NCI-H2029 treated with DMSO at 0.1 percent for 48 hours (cell line): ENCODE measurements at places on chromosomes 1 and 21.

DNA sequence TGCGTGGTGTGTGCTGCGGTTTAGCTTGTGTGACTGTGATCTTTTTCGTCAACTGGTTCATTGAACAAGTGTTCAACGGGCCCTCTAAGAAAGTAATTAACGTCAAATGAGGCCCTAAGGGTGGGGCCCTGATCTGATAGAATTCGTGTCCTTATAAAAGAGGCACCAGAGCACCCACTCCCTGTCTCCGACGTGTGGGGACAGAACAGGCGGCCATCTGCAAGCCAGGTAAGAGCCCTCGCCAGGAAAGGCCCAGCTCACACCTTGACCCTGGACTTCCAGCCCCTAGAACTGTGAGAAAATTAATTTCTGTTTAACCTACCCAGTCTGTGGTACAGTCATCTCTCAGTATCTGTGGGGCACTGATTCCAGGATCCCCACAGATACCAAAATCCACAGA lies 20.4 kb upstream of the SAMD11 start:
- DNase-seq: no peak

- DNase-seq: no peak
Observed at GRCh38 chr1:20174937-20175666, 10.8 kb upstream of the UBXN10 start.

DNA sequence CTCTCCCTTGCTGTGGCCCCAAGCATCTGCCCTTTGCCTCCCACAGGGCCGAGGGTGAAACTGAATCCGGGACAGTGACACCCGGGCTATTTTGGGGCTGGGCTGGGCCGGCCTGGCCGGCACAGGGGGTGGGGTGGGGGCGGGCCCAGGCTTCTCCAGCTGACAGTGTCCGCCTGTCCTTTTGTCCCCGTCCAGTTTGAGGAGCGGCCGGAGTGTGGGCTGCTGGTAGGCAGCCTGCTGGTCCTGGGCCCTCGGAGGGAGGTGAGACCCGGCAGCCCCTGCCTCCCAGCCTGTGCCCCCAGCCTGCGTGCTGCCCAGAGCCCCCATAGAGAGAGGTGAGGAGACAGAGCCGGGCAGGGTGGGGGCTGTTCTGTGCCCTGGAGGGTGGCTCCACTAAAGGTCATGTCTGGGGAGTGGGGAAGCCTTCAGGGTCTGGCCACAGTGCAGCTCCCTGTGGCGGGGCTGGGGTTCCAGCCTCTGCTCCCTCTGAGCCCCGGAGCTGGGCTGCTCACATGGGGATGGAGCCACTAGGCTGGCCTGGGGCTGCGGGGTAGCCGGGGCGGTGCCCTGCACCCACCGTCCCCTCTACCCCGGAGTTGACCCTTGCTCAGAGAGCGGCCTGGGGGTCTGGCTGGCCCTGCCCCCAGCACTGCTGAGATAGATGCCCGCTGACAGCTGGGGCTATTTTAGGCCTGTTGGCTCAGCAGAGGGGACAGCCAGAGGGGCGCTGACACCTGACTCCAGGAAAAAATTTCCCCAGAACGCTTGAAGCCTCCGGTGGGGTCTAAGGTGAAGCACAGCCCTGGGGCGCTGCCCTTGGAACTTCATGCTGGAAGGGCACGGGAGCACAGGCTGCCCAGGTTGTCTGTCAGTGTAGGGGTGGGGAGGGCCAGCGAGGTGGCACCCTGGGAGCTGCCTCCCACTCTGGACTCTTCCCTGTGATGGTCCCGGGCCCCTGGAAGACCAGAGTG lies at the start of gene OBSCN:
OBSCN (plus strand) TSS at position 194 of the 971 bp plus-strand sequence. CDS start 3,740 bp downstream, outside the sequence.
- DNase-seq: no peak

DNA sequence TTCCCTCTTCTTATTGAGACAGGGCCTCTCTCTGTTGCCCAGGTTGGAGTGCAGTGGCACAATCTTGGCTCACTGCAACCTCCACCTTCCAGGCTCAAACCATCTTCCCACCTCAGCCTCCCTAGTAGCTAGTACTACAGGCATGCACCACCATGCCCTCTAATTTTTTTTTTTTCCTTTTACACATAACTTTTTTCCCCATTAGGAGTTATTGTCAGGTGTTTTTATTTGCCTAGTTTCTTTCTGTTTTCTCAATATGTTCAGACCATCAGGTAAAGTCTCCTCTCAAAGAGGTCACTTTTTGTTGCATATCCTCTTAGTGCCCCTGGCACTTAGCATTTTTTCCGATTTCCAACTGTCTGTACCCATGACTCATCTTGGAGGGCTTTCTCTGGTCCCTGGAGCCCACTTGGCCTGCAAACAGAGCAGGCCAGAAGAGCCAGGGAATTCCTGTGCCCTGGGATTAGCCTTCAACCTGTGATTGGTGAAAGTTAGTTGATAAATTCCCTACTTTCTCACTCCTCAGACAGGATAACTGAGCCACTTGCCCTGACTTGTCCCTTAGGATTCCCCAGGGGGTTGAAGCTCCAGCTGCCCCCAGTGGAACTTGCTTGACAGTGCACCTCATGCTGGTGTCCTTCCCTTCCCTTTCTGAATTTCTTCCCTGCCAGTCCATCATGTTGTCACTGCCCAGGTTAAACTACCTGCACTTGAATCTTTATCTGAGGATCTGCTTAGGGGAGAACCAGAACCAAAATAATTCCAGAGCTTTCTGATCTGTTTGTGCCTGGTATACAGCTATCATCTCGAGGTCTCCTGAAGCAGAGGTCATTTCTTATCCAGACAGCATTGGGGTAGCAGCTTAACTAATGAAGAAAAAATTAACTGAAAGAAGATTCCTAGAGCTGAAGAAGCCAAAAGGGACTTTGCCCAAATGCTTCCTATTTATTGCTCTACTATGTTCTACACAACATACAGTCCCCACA lies 2.4 kb downstream of the NTPCR start:
- DNase-seq: no peak

DNA sequence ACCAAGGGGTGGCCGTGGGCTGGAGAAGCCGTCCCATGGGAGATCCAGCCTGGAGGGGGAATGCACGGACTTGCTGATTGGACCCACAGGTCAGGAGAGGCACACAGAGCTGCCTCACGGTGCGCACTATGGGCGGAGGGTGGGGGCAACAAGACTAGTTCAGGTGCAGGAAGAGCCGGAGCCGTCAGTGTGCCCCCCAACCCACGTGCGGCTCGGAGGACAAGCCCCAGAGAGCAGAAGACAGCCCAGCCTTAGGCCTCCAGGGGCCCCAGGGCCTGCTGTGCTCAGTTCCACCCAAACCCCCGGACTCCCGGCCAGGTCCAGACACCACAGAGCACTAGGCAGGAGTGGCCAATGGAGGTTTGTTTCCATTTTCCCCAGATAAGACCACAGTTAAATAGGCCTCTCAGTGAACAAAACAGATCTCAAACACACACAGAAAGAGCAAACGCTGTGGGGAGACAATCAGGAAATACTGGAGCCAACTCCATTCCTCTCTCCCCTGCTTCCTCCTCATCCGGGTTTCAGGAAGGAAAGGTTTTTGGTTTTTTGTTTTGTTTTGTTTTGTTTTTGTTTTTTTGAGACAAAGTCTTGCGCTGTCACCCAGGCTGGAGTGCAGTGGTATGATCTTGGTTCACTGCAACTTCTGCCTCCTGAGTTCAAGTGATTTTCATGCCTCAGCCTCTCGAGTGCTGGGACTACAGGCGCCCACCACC lies 84.2 kb downstream of the ADSS2 start:
- no peak for DNase-seq

DNA sequence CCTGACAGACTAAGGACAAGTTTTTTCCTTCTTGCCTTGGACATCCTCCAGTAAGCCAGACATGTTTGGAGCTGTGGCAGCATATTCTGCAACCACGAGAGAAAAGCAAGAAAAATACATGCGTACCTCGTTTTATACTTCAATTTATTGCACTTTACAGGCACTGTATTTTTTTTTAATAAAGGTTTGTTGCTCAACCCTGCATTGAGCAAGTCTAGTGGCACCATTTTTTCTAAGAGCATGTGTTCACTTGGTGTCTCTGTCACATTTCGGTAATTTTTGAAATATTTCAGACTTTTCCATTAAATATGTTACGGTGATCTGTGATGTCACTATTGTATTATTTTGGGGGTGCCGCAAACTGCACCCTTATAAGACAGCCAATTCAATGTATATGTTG lies 2.1 kb upstream of the SSX2IP start:
- no peak for DNase-seq

GRCh38 chr1:59329412-59330053 lies 32.6 kb downstream of the FGGY start:
- DNase-seq: no peak

DNA sequence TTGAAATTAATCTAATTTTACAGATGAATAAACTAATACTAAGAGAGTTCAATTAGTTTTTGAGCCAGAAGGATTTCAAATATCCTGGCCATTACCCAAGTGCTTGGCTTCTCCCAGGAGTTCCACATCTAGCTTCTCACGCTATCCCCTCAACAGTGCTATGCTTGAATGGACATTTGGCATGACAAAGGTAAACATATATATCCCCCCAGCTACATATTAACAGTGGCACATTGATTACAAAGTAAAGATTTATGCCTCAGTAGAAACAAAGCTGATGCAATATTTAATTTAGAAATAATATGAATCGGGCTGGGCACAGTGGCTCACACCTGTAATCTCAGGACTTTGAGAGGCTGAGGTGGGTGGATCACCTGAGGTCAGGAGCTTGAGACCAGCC lies 434.6 kb upstream of the PRMT6 start:
- no peak for DNase-seq

GRCh38 chr1:170156594-170156993 lies 10.8 kb downstream of the NTMT2 start:
- DNase-seq: no peak

DNA sequence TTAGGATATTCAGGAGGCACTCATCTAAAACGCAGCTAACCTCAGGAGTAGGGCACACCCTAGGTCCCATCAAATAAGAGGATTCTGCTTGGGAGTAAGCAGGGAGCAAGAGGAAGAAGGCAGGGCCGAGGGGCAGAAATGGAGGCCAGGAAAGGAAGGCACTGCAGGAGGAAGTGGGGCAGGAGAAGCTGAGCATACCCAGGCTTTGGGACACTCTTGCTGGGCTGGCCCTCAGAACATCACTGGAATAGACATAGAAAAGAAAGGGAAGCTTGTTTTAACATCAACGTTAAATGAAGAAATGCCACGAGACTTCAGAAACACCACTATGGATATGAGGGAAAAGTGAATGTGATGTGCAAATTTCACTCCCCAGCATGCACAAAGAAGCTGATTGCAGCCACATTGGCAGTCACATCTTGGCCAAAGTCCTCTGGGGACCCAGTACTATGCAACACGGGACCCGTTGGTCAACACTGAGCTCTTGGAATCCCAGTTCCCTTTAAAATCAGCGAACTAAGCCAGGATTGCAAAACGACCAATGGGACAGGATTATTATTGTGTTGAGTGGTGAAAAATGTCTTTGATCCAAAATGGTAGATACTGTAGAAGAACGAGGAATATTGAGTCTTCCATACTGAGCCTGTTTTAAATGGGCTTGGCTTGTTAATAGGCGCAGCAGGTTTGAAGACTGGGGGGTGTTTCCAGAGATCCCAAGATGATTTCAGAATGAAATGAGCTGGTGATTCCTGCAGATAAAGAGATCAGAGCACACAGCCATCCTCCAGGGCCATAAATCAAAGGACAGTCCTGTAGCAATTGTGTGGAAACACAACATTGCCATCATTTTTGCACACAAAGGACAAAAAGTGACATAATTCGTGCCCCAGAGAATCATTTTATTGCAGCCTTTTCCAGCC lies 152.4 kb downstream of the TOMM20 start:
- DNase-seq: no peak

- no peak for DNase-seq
Observed at GRCh38 chr1:6917067-6917466, 131.8 kb downstream of the CAMTA1 start.

- DNase-seq: no peak
Observed at GRCh38 chr1:113860891-113861290, 10.6 kb downstream of the PTPN22 start.

DNA sequence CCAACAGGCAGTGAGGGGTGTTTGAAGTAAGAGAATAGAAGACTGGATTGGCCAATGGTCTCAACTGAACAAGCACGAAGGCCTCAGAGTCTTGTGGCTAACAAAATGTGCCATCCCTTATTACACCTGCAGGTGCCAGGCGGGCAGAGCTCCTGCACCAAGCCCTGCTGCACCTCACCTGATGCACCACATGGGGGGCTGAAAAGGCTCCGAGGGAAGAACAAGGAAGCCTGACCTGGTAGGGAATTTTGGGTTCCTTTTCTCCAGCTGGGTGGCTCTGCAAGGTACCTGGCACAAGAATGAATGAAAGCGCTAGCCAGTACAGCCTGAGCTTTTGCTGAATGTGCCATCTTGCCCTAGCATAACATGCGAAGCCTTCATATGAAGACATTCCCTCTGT lies 9.7 kb downstream of the HSD3B1 start:
- no peak for DNase-seq

GRCh38 chr21:45333583-45334121 lies 46.0 kb upstream of the POFUT2 start:
- no peak for DNase-seq

DNA sequence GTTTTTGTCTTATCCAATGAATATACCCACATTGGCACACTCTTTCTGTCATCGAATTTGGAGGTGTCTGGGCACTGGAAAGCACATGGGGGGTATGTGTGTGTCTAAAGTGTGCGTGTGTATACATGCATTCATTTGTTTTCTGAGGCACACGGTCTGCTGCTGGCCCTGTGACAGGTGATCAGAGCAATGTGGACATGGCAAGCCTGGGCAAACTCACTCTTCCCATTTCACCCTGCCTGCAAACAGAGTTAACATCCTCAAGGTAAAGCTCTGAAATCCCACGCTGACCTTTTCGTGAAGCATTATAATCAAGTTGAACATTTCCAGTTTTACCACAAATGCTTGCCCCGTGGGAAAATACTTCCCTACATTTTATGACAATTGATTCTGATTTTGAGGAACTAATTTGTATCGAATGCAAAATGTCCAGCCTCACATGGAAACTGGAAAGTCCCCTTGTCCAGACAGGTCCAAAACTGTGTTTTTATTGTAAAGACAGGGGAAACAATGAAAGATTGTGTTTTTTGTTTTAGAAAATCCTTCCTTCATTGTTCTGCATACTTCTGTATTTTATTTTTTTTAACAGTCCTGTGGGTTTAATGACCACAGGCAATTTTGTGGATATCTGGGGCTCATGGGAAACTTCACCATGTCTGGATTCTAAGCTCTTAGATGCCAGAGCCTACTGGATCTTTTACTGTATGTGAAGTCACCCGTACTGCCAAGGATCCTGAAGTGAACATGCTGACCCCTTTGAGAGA lies 160.9 kb downstream of the PBX1 start:
- no peak for DNase-seq
